Mesothelial cell of epicardium (in vitro differentiated cells): ENCODE measurements at places on chromosomes 1 and 21. TPM values are rescaled to one million over a fixed set of nuclear protein-coding genes. Genes with fewer than 3 reads are reported as not detected.

GPA33 gene
- total RNA-seq: 1.2 to 1.9 TPM (median 1.6 TPM) in 3 replicates

LCE1A gene
- not detected in 3 replicates for total RNA-seq

CACNA1S gene
- total RNA-seq: 0.05 TPM in 1 of 3 replicates, not detected in the others

CELSR2 gene
- total RNA-seq: 24.9 to 27.1 TPM (median 25.0 TPM) in 3 replicates

POGZ gene
- 169 to 182 TPM (median 179 TPM) in 3 replicates for total RNA-seq
